ENCODE measurements at places on chromosomes 16 and 17. TPM values are rescaled to one million over a fixed set of nuclear protein-coding genes. Genes with fewer than 3 reads are reported as not detected.

GRCh38 chr16:23339787-23340186, 37.7 kb downstream of the SCNN1B start:
- no peak for DNase-seq

- DNase-seq, result no peak
Observed at GRCh38 chr17:44760474-44761308, 1.9 kb downstream of the ADAM11 start.

DNA sequence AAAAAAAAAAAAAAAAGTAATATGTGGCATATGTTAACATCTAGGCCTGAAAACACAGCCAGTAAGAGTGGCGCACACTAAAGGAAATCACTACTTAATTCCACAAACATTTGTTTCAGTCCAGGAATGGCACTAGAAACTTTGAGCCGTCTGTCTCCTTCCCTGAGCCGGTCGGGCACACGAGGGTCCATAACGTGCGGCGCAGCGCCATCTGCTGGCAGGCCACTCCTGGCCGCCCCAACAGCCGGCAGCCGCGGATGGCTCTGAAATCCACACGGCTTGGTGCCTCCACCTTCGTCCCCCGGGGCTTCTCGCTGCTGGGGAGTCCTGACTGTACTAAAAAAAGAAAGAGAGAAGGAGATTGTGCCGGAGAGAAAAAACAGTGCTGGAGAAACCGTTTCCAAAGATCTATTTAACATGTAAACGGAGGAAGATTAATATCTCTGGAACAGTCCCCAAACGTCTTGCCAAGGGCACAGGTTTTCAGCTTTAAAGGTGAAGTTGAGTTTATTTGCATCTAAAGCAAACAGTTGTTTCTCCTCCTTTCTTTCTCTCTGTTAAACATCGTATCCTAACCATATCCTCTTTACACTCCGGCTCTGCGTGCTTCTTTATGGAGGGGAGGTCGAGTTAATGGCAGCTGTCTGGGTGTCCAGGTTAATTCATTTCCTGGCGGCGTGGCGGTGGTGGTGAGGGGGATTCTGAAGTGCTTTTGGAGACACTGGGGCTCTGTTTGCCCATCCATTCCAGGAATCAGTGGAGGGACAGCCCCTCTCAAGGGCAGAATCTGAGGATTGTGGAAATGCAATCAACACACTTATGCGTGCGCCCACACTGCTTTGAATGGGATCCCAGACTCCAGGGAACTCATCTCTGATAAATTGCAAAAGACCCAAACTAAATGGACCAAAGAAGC, 611.3 kb upstream of the SALL1 start:
- peak; percentile 74 for DNase-seq

- peak; percentile 100 for DNase-seq
Observed at GRCh38 chr16:46689365-46690280, at the start of gene ORC6. Gene ORC6 (plus strand): TSS chr16:46689659. CDS start chr16:46689706, 47 bp downstream.

DNA sequence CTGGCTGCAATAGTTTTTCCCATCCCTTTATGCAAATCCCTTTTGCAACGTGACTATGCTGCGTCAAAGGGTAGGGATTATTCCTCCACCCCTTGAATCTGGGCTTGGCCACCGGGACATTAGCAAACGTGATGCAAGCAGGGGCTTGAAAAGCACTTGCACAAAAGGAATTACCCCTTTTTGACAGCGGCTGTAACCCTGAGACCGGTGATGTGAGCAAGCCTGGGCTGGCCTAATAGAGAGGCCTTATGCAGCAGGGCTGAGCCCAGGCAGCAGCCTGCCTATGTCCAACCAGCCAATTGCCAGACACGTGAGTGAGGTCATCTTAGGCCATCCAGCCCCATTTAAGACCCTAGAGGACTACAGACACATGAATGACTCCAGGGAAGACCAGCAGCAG, 30.4 kb upstream of the PAFAH1B1 start:
- DNase-seq, result no peak

GRCh38 chr17:13562271-13562800, 39.4 kb downstream of the HS3ST3A1 start:
- peak; percentile 73 for DNase-seq

MKS1 gene
- 14.8 TPM for total RNA-seq

EVPLL gene
- total RNA-seq, result not detected

Measured in adrenal gland (tissue), 19 donors.